Adrenal gland (tissue), 19 donors: ENCODE measurements at places on chromosomes 7 and 10. TPM values are rescaled to one million over a fixed set of nuclear protein-coding genes. Genes with fewer than 3 reads are reported as not detected.

DNA sequence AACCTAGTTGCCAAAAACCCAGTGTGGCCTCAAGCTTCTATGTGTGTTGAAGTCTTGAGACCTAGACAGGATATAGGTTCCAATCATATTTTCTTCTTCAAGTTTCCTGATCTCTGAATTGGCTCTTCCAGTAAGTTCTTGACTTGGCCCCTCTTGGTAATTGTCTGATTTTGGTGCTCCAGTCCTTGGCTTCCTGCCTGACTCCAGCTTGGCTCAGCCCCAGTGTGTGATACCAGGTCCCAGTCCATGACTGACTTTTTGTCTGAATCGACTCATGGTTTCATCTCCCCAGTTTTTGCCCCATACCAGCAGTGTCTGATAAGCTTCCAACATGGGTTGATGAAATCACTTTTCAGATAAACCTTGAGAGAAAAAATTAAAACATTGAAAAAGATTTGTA, 72.3 kb downstream of the FAS start:
- peak; percentile 46 for DNase-seq

DNA sequence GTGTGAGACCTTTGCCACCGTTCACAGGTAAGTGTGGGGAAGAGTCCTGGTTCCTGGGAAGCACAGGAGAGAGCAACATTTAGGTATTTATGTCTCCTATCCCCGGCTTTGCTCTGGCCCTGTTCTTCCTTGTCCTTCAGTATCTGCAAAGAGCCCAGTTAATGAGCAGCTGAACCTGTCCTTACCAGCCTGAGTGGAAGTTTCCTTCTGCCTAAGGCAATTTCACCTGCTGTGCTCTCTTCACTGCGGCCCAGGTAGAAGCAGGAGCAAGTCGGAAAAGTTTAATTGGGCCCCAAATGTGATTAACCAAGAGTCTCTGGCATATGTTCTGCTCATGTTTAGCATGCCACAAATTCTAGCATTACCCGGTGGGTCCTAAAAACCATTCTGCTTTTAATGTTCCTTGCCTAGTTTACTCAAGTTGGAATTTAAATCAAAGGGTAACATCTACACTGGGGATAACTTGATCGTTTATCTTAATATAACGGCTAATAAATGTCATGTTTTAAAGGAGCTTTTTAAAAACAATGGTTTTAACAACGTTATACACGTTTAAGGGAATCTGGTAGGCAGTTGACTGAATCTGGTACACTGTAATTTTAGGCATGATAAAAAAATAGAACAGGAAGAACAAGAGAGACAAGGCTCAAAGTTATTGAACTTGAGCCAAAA, 817.1 kb downstream of the TYW1 start:
- DNase-seq = no peak

DNA sequence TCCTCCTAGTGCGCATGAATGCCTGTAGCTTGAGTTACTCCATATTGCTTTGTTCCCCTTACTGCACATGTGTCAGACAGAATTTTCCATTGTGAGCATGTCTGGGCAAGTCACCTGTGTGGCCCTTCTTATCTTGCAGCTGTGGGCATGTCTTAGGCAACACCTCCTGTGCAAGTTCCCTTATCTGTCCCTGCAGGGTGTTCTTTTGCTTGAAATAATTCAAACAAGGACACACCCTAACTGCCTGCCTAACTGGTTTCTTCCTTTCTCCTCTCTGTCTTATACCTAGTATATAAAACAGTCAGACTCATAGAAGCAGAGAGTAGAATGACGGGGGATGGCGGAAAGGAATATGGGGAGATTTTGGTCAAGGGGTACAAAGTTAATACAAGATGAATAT, 421.1 kb upstream of the SORCS1 start:
- DNase-seq = no peak

- no peak for DNase-seq
Measured at GRCh38 chr7:130400120-130400572, 19.9 kb downstream of the CPA1 start.

DNA sequence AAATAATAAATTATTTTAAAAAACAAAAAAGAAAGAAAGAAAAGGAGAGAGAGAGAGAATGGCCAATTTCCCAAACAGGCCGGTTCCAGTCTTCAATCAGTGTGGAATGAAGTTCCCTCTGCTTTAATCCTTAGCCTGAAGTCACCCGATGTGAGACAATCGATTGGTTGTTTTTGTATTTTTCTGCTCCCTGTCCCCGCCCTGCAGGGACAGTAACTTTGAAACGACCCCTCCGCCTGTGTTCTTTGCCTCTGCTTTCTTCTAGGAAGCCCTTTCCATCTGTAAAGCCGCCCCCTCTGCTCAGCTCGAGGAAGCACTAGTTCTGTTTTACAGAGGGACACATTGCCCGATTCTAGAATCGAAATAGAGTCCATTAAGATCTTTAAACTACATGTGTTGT, 33.4 kb downstream of the FOXL3 start:
- no peak for DNase-seq

- no peak for DNase-seq
Measured at GRCh38 chr7:137417464-137417863, 73.9 kb upstream of the PTN start.

The JCAD gene
- 45.3 TPM for total RNA-seq

The BCAP29 gene
- 55.1 TPM for total RNA-seq

The CALHM3 gene
- total RNA-seq = not detected
